Gastrocnemius medialis (tissue), 4 donors: ENCODE measurements at places on chromosomes 12 and 14. TPM values are rescaled to one million over a fixed set of nuclear protein-coding genes. Genes with fewer than 3 reads are reported as not detected.
A peak's percentile ranks its signal among the peaks of the same experiment; 100 is the strongest.

GRCh38 chr14:30928462-30928861 lies 54.1 kb downstream of the COCH start:
- no peak for DNase-seq

GRCh38 chr12:112381406-112381882 lies 787 bp downstream of the HECTD4 start:
- no peak for DNase-seq

GRCh38 chr12:19689801-19690472 lies 250.6 kb downstream of the AEBP2 start:
- DNase-seq, result no peak

- DNase-seq, result no peak
These were observed 24.0 kb downstream of the PLEKHH1 start for GRCh38 chr14:67557118-67557517.

DNA sequence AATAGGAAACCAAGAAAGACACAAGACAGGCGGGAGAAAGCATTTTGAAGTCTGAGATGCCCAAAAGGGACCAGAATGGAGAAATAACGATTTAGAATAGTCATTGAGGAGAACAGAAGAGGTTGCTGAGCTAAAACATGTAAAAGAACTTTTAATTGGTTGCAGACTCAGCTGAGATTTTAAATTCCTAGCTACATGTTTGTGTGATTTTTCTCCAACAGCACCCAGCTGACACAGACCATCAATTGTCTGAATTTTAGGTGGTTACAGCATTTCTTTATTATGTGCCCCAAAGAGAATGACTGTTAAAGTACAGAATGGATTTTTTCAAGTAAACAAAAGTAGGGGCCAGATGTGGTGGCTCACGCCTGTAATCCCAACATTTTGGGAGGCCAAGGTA lies 50.3 kb downstream of the BAZ1A start:
- no peak for DNase-seq

DNA sequence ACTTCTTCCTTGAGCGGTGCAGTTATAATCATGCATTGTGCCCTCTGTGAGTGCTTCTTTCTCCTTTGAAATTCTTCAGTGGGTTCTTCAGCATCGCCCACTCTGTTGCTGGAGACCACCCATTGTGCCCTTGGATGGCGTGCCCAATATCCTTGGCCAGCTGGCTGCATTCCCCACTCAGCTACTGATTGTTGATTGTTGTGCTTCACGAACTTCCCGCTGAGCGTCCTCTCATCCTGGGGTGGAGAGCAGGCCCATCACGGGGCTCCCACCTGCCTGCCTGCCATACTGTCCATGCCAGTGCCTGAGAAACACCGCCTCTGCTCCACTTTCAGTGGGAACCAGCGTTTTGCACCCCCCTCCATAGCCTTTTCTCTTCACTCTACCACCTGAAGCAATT lies 8.6 kb upstream of the SSTR1 start:
- no peak for DNase-seq

- peak; percentile 49 for DNase-seq
These were observed 66.7 kb downstream of the IRF2BPL start for GRCh38 chr14:76961631-76962302.

- no peak for DNase-seq
These were observed 5.3 kb upstream of the DICER1 start for GRCh38 chr14:95162641-95163040.

- no peak for DNase-seq
These were observed 266.2 kb upstream of the OR4E1 start for GRCh38 chr14:21939836-21940235.

GRCh38 chr14:92362781-92363235 lies 39.8 kb downstream of the SLC24A4 start:
- no peak for DNase-seq

- DNase-seq, result no peak
These were observed 104.7 kb upstream of the TSPAN8 start for GRCh38 chr12:71262466-71262865.

GRCh38 chr12:3527181-3527580 lies 36.2 kb downstream of the PRMT8 start:
- DNase-seq, result no peak

GRCh38 chr14:97888331-97888730 lies 1091.1 kb downstream of the VRK1 start:
- no peak for DNase-seq

DNA sequence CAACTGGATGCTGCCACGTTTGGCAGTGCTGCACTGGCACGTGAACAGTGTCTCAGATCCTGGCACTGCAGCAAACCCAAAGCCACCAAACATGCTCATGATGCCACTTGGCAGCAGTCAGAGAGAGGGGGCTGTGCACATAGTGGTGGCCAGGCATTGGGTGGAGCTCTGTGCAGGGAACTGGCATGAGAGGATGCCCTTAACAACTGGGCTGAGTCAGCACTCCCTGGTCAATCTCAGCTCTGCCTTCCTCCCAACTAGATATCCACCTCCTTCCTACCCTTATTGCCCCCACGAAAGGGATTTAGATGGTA lies 37.0 kb downstream of the ZFHX2 start:
- DNase-seq, result no peak

DNA sequence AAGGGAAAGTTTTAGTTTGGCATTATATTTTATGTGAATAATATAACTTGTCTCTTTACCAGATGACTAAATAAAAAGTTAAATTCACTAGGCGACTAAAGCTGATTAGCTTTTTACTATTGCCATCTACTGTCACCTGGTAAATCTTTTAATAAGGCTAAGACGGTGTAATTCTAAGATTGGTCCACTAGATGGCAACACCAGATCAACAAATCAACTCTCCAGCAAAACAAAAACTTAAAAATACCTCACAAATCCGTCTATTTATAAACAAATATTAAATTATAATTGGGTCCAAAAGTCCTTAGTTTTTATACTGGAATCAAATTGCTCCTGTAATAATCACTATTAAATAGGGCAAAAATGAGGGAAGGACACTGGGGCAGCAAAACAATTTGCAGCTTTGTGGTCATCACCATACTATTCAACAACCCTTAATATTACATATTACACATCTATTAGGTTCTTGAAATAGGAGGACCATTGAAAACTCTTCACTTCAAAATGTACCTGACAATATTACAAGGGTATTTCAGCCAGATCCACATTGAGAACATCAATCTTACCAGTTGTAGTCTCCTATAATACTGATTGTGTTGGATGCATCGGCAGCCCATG lies 47.9 kb downstream of the GALC start:
- DNase-seq, result no peak

- peak; percentile 69 for DNase-seq
These were observed at the start of gene ADCY6 for GRCh38 chr12:48788854-48789775. ADCY6 (minus strand) TSS chr12:48789089; CDS start chr12:48783434, 5,655 bp downstream.

- DNase-seq, result peak; percentile 37
These were observed 54.5 kb downstream of the VCPKMT start for GRCh38 chr14:50061664-50062437.

DNA sequence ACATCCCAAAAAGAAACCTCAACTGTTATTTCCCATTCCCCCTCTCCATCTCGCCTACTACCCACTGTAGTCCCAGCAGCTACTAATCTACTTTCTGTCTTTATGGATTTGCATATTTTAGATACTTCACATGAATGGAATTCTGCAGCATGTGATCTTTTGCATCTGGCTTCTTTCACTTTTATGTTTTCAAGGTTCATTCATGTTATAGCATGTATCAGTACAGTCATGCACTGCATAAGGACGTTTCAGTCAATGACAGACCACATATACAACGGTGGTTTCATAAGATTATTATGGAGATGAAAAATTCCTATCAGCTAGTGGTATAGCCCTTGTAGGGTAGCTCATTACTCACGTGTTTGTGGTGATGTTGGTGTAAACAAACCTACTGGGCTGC lies 24.5 kb downstream of the PCNX4 start:
- DNase-seq, result no peak

DNA sequence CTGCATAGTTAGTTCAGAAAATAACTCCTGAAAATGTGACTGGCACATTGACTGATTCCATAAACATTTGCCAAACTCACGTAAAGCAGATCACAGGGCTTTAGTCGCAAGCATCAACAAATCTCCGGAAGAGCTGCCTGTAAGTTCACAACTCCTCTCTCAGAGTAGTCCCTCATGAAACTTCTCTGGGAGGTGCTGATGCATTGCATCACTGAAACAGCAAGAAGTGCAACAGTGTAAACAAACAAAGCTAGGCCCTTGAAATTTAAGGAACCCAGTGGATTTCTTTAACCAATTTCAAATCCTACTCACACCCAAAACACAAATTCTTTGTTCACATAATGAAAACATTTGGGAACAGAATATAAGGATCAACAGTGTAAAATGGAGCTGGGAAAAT lies 1691.7 kb upstream of the FLRT2 start:
- DNase-seq, result no peak

DNA sequence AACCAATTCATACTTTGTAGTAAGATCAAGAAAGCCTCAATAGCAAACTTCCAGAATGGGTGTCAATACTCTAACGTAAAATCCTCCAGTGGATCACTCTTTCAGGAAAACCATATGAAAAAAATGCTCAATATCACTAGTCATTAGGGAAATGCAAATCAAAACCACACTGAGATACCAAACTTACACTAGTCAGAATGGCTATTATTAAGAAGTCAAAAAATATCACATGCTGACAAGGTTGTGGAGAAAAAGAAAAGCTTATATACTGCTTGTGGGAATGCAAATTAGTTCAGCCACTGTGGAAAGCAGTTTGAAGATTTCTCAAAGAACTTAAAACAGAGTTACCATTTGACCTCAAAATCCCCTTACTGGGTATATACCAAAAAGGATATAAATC lies 49.5 kb upstream of the ATXN7L3B start:
- no peak for DNase-seq

- DNase-seq, result no peak
These were observed 3.6 kb upstream of the KRT5 start for GRCh38 chr12:52523824-52524223.

DNA sequence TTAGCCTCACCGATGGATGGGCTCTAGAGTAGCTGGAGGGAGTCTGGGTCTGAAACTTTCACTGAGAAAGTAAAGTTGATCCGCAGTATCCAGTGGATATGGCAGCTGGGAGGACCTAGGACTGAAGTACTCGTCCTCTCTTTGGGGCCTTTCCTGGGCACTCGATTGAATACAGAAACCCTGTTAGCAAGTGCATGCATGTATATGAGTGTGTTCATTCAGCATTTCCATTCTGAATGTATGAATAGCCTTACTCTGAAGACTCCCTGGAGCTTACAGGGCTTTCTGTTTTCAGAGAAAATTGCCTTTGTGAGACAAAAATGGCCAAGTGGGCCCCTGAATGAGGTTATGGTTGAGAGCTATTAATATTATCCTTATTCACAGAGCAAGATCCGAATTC lies 62.8 kb downstream of the DAD1 start:
- DNase-seq, result no peak

DNA sequence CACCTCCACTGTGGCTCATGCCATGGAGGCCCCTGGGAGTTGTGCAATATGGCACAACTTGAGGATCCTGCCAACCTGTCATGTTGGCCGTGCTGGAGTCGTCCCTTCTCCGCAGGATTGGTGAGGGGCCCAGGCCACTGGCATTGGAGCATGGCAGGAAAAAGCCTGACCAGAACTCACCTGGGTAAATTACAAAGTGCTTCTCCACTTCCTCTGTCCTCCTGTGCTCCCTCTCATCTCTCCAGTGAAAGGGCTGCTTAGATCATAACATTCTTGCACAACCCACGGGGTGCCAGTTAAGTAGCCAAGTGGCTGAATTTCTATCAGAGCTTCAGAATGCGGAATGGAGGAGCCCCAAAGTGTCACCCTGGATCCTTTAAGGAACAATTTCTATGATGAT lies 381.0 kb downstream of the DPF3 start:
- no peak for DNase-seq

- no peak for DNase-seq
These were observed 736.5 kb upstream of the LMO3 start for GRCh38 chr12:17342381-17342961.

DNA sequence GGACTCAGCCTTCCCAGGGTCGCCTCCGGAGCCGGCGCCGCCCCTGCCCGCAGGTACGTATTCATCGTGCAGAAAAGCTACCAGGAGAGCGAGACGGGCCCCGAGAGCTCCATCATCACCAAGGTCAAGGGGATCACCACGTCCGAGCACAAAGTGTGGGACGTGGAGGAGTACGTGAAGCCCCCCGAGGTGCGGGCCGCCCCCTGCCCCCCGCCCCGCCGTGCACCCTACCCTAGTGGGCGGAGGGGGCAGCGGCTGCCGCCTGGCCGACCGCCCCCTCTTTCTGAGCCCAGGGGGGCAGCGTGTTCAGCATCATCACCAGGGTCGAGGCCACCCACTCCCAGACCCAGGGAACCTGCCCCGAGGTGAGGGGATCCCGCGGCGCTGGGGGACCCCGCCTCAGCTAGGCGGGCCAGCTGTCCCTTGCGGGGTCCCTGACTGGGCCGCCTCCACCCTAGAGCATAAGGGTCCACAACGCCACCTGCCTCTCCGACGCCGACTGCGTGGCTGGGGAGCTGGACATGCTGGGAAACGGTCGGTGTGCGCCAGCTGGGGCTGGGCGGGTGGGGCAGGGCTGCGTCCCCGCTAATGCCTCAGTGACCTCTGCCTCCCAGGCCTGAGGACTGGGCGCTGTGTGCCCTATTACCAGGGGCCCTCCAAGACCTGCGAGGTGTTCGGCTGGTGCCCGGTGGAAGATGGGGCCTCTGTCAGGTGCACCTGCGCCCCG lies 973 bp downstream of the P2RX2 start:
- DNase-seq, result no peak

DNA sequence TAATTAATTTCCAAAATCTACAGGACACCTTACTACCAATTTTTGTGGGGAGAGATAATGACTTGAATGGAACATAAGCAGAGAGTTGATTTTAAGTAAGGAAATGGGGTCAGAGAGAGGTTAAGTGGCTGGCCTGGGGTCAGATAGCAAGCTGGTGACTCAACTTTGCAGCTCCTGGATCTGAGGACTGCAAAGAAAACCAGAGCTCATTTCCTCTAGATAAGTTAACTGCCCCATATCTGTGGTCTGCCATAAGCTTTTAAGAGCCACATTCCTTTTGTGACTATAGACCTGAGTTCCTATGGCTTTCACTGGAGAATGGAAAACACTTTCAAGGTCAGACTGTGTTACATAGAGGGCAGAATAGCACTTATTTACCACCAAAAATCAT lies 201.2 kb upstream of the PRICKLE1 start:
- no peak for DNase-seq

DNA sequence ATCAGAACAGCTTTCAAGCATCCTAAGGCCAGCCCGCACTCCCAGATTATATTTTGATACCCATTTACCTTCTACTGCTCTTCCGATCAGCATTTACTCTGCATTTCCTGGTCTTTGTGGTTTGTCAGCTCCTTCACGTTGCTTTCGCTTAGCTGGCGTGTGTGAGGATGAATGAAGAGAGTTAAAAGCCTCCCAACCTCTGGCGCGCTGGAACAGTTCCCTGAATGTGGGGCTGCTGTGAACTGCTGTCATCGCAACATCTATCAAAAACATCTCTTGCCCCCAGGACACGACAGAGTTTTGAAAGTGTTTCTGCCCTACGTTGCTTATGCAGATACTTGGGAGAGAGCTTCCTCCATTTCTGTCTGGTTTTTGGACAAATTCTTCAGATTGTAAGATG lies 129.2 kb downstream of the KCNA5 start:
- DNase-seq, result no peak

GRCh38 chr14:95498622-95499353 lies 17.7 kb downstream of the SYNE3 start:
- no peak for DNase-seq

The RERGL gene
- 0.98 TPM for total RNA-seq

The SIX6 gene
- total RNA-seq, result 0.61 TPM

The MYF6 gene
- 673 TPM for total RNA-seq

The RNU4-1 gene
- not detected for total RNA-seq

The OTUB2 gene
- total RNA-seq, result not detected

The MYF5 gene
- 5.3 TPM for total RNA-seq

The TRHDE gene
- 0.72 TPM for total RNA-seq

The KRT80 gene
- 0.26 TPM for total RNA-seq
